ENCODE measurements at places on chromosomes 11 and 22.

- no peaks in the 10 kb centered on the region for H3K27me3 ChIP-seq
- DNase-seq: no peak
- H3K27ac ChIP-seq: no peak overlapping the region
- H3K4me3 ChIP-seq: no peak overlapping the region
- H3K4me1 ChIP-seq: no peaks in the 10 kb centered on the region
Observed at GRCh38 chr22:37764622-37765021, 43.1 kb upstream of the GCAT start.

DNA sequence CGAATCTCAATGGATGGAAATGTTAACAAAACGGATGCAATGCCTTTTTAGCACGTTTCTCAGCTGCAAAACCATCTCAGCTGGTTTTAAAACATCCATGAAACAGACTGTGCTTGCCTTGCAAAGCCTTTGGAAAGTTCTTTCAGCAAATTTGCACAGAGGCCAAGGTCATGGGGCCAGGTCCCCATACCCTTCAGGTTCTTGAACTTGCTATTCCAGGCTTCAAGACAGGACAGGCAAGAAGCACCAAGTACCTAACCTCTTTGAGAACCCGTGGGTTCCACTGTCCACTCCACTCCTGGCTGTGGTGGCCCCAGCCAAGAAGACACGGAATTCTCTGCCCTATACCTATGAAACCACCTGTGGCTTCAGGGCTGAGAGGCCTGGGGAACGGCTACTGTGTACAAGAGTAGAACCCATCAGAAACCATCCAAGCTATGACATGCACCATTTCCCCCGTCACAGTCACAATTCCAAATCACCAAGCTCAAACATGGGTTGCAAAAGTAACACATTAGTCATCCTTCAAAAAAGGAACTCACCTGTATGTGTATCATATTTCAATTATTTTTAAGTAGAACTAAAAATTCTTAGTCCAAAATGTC, 17.0 kb downstream of the TNKS1BP1 start:
- no peak overlapping the region for H3K4me3 ChIP-seq
- no peaks in the 10 kb centered on the region for H3K27me3 ChIP-seq
- H3K27ac ChIP-seq: no peak overlapping the region
- no peaks in the 10 kb centered on the region for H3K36me3 ChIP-seq

DNA sequence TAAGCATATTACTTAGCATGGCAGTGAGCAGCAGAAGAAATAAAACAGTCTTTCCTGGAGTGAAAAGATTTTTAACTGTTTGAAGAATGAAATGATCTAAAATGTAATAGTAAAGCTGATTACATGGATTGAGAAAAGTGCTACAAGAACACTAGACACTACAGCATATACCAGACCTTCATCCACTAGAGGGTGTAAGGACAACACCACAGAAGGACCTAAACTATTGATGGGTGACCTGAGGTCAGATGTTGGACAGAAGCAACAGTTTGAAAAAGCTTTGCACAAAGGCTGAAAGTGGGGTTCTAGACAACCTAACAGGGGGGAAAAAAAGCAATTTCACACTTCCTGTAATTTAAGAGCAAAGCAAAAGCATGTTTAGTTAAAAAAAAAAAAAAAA, 97.7 kb downstream of the RBFOX2 start:
- H3K4me3 ChIP-seq: no peak overlapping the region
- no peaks in the 10 kb centered on the region for H3K4me1 ChIP-seq
- no peaks in the 10 kb centered on the region for H3K36me3 ChIP-seq

DNA sequence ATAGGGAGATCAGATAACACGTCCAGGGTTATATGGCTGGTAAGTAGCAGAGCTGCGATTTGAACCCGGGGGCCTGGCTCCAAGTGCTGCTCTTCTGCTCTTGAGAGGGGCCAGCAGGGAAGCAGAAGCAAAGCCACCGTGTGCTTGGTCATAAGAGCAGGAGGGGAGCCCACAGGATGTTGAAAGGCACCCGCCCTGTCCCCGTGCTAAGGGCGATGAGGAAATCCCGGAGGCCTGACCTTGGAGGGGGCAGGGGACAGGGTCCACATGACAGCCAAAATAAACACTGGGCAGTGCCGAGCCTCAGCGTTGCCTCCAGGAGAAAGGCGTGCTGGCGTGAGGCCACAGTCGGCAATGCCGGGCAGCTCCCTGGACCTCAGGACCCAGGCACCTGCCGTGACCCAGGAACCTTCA, 28.8 kb downstream of the TOM1 start:
- H3K4me1 ChIP-seq: peaks cover 9% of the 10 kb centered on the region
- H3K36me3 ChIP-seq: no peaks in the 10 kb centered on the region
- no peaks in the 10 kb centered on the region for H3K27me3 ChIP-seq
- no peak for DNase-seq
- no peak overlapping the region for H3K27ac ChIP-seq
- no peak overlapping the region for H3K4me3 ChIP-seq

GRCh38 chr11:13287681-13288080, 10.1 kb downstream of the BMAL1 start:
- no peaks in the 10 kb centered on the region for H3K27me3 ChIP-seq
- no peak overlapping the region for H3K4me3 ChIP-seq
- H3K36me3 ChIP-seq: no peaks in the 10 kb centered on the region

DNA sequence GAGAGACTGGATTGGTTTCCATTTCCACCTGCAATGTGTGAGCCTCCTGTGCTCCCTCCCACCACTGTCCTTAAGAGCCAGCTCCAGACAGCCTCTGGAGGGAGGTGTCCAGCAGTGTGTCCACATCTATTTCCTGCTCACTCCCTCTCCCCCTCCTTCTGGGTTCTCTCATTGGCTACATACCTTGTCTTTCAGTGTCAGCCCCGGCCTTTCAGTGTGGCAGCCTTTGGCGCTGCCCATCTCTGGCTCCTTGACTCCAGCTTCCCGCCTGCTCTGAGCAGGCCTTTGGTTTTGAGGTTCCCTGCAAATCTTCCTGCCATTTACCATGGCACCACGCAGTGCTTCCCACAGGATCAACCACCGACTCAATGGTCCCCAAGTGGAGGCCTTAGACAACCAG, 19.0 kb upstream of the PTPRJ start:
- H3K36me3 ChIP-seq: no peaks in the 10 kb centered on the region
- H3K27me3 ChIP-seq: no peaks in the 10 kb centered on the region
- no peak overlapping the region for H3K4me3 ChIP-seq
- H3K27ac ChIP-seq: no peak overlapping the region
- DNase-seq: no peak

DNA sequence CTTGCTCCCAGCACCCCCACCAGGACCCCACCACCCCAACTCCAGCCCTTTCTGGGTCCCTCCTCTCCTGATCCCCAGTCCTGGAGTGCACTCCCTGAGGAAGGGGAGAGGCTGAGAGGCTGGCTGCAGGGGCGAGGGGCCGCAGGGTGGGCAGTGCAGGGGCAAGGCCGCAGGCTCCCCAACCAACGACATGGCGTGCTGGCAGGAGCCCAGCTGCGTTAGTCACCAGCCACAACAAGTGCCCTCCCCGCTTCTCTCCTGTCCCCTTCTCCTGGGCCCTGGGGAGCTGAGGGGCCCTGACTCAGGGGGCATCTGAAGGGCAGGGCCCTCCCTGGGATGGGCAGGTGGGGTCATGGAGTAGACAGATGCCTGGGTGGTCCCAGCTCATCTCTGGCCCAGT, 2.3 kb downstream of the CABP7 start:
- no peaks in the 10 kb centered on the region for H3K4me1 ChIP-seq
- no peak overlapping the region for H3K4me3 ChIP-seq
- no peak overlapping the region for H3K27ac ChIP-seq
- no peaks in the 10 kb centered on the region for H3K36me3 ChIP-seq
- H3K27me3 ChIP-seq: 0 out of 2 replicates have a peak, but pooled peaks cover 3% of the 10 kb centered on the region

DNA sequence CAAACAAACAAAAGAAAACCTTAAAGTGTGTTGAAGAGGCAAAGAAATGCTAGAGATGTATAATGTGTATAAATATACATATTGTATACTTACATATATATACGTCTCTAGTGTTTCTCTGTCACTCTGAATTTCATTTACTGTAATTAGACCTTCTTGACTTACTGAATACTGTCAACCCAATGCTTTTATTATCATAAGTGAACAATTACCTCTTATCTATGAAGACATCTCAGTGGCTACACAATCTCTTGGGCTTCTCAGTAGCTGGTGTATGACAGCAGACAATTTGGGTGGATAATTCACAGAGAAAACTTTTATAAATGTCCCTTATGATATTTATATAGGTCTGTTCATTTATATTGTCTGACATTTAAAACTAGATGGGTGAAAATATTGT, 664.1 kb upstream of the ANO3 start:
- no peaks in the 10 kb centered on the region for H3K27me3 ChIP-seq
- H3K4me3 ChIP-seq: no peak overlapping the region
- H3K36me3 ChIP-seq: no peaks in the 10 kb centered on the region

DNA sequence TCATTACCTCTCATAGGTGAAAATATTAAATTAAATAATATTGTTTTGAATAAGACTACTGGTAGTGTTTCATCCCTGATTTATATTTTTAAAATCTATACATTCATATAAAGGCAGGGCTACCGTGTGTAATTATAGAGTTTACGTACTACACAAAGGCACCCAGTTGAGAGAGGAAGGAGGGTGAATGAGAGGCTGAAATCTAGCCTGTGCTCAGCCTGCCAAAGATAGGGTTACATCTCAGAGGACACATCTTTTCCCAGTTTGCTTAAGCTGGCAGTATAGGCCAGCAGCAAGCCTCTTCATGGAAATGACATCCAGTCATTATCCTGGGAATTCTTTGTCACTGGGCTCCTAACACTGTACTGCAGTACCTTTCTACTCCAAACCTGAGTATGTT, 7.5 kb upstream of the B3GNT6 start:
- no peak for DNase-seq
- H3K27me3 ChIP-seq: no peaks in the 10 kb centered on the region
- H3K27ac ChIP-seq: no peak overlapping the region
- H3K4me3 ChIP-seq: no peak overlapping the region
- H3K36me3 ChIP-seq: no peaks in the 10 kb centered on the region

DNA sequence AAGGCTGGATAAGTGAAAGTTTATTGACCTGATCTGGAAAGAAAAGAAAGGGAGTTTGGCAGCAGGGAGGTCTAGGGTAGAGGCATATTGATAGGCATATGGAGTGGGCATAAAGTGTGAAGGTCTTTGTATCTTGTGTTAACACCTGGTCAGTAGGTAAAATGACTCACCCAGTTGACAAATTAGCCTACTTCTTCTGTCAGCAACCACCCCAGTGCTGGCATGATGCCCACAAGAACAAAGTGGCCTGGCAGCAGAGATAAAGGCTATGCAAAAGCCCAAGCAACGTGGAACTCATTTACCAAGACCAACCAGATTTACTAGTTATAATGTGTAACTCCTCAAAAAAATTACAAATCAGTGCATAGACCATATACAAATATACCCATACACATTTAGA, 4.9 kb downstream of the OR10A3 start:
- no peak for DNase-seq
- H3K27me3 ChIP-seq: no peaks in the 10 kb centered on the region
- H3K4me1 ChIP-seq: no peaks in the 10 kb centered on the region
- no peaks in the 10 kb centered on the region for H3K36me3 ChIP-seq

DNA sequence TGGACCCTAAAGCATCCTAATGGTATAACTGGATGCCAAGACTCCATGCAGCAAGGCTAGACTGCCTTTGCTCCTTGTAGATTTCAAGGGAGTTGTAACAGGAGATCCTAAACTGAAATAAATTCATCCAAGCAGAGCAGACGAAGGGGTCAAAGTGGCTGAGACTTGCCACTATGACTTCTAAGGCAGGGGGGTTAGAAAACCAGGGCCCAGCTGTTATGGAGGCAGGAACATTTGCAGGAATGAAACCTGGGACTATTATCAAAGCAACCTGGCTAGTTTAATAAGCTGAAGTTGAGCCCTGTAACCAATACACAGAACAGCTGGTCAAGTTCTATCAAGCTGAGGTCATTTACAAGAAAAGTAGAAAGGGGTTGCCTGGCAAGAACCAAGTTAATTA, 122.2 kb upstream of the TRPC6 start:
- no peak overlapping the region for H3K27ac ChIP-seq
- no peaks in the 10 kb centered on the region for H3K4me1 ChIP-seq
- no peaks in the 10 kb centered on the region for H3K36me3 ChIP-seq
- no peak overlapping the region for H3K4me3 ChIP-seq

DNA sequence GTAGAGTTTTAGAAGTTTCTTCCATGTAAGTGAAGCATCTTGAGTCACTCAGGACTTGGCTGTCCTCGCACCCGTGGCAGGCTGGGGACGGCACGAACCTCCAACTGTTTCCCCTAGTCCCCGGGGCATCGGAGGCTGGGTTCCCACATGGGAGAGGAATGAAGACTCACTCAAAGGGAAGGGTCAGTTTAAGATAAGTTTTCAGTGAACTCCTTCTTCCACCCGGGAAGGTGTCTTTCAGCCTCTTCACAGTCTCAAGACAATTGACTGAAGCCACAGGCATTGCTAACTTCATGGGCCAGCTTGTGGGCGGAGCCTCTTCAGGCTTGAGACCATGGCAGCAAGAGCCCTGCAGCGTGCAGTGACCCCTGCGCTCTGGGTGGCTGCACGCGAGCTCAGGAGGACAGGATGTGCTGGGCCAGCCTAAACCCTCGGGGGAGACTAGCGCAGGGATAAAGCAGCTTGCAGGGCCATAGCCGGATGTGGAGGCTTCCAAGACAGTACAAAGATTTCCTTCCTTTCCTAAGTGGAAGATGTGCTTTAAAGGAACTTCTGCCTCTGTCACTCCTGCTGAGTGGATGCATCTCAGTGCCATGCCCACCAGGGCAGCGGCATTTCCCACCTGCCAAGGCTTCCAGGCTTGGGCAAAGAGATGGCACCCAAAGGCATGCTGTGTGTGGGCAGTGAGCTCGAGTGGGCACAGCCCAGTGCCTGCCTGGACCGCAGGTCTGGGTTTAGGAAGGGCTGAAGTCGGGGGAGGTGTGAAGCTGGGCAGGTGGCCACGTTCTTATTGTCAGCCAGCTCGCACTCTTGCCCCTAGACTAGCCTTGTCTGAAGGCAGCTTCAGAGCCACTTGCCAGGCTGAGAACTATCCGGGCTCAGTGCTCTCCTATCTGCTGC, 32.9 kb downstream of the PPIL2 start:
- H3K4me1 ChIP-seq: no peaks in the 10 kb centered on the region
- no peaks in the 10 kb centered on the region for H3K27me3 ChIP-seq
- peaks cover 7% of the 10 kb centered on the region for H3K36me3 ChIP-seq
- H3K27ac ChIP-seq: no peak overlapping the region

DNA sequence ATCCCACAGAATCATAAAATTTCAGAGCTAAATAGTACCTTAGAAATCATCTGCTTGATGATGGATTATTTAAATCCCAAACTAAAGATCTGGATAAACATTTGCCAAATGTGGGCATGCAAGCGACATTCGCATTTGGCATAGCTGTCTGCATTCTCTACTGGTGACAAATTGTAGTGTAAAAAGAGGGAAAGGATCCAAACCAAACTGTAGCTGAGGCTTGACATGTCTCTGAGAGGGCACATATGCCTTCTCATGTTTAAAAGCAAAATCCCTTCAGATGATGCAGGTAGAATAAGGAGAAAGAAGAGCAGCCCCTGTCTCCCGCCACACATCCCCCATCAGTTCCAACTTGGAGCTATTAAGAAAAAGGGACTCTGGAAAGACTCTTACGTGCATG, 257.5 kb upstream of the MTNR1B start:
- no peak overlapping the region for H3K27ac ChIP-seq
- no peaks in the 10 kb centered on the region for H3K4me1 ChIP-seq
- no peaks in the 10 kb centered on the region for H3K27me3 ChIP-seq
- H3K4me3 ChIP-seq: no peak overlapping the region
- H3K36me3 ChIP-seq: no peaks in the 10 kb centered on the region

All from GM12878 (cell line).